Ascending aorta (tissue), 2 donors: ENCODE measurements at places on chromosomes 12 and 14.

GRCh38 chr12:112153181-112153892, 28.0 kb downstream of the TRAFD1 start:
- no peak overlapping the region for H3K4me3 ChIP-seq
- peaks cover 59% of the 10 kb centered on the region for H3K36me3 ChIP-seq
- no peaks in the 10 kb centered on the region for H3K27me3 ChIP-seq
- DNase-seq, result peak; percentile 8
- H3K27ac ChIP-seq, result no peak overlapping the region

- peaks cover 15% of the 10 kb centered on the region for H3K36me3 ChIP-seq
- peak overlapping the region; percentile 89 for H3K27ac ChIP-seq
- no peaks in the 10 kb centered on the region for H3K27me3 ChIP-seq
- no peak for DNase-seq
- H3K4me1 ChIP-seq, result peaks cover 38% of the 10 kb centered on the region
These were observed 3.2 kb upstream of the CRIP1 start for GRCh38 chr14:105483300-105484068.

- no peak overlapping the region for H3K4me3 ChIP-seq
- peaks cover 7% of the 10 kb centered on the region for H3K36me3 ChIP-seq
- no peak overlapping the region for H3K27ac ChIP-seq
- H3K27me3 ChIP-seq, result no peaks in the 10 kb centered on the region
- peaks cover 6% of the 10 kb centered on the region for H3K4me1 ChIP-seq
These were observed 5.6 kb upstream of the KANSL2 start for GRCh38 chr12:48687592-48687991.

DNA sequence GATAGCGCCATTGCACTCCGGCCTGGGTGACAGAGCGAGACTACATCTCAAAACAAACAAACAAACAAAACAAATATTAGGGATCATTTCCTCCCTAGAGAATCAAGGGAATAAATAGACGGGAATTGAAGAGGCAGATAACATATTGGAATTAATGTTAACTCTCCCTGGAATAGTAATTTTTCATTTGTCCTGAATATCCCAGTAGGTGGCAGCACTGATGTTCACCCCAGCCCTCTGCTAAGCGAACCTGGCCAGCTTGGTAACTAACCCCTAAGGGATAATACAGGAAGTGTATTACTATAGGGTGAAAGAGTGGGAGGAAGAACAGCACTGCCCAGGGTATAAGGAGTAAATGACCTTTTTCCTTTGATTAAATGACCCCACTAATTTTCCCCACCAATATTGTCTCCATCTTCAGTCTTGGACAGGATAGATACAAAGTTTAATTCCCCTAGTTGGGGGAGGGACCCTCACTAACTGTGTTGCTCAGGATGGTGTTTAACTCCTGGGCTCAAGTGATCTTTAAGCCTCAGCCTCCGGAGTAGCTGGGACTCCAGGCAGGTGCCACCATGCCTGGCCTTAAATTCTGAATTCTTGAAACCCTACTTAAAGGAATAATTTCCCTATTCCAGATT, 40.5 kb downstream of the SLC2A14 start:
- H3K36me3 ChIP-seq, result no peaks in the 10 kb centered on the region
- no peak overlapping the region for H3K4me3 ChIP-seq
- H3K27ac ChIP-seq, result no peak overlapping the region
- H3K4me1 ChIP-seq, result no peaks in the 10 kb centered on the region

DNA sequence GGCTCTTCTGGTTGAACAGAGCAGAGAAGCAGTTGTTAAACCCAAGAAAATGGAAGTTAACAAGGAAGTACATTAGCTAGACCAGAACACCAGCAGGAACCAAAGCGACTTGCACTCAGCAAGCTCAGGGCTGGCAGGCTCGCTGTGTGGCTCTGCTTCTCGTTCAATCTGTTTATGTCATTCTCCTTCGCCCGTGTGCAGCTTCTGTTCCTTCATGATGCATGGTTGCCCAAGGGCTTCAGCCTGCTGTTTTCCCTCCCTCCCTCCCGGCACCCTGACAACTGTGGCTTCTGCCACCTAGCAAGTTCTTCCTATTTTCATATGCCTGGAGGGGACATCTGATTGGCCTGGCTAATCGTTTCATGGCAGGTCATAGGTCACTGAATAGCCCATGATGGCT, 25.3 kb downstream of the PIGH start:
- no peak overlapping the region for H3K27ac ChIP-seq
- no peak overlapping the region for H3K4me3 ChIP-seq
- DNase-seq, result no peak
- no peaks in the 10 kb centered on the region for H3K27me3 ChIP-seq
- H3K36me3 ChIP-seq, result no peaks in the 10 kb centered on the region

GRCh38 chr12:85509081-85509856, 229.2 kb downstream of the ALX1 start:
- H3K27me3 ChIP-seq, result no peaks in the 10 kb centered on the region
- H3K4me1 ChIP-seq, result no peaks in the 10 kb centered on the region
- H3K27ac ChIP-seq, result no peak overlapping the region
- no peak for DNase-seq
- no peaks in the 10 kb centered on the region for H3K36me3 ChIP-seq

GRCh38 chr12:66059666-66060065, 70.9 kb downstream of the LLPH start:
- no peaks in the 10 kb centered on the region for H3K4me1 ChIP-seq
- DNase-seq, result no peak
- no peak overlapping the region for H3K27ac ChIP-seq
- no peaks in the 10 kb centered on the region for H3K27me3 ChIP-seq
- no peak overlapping the region for H3K4me3 ChIP-seq

DNA sequence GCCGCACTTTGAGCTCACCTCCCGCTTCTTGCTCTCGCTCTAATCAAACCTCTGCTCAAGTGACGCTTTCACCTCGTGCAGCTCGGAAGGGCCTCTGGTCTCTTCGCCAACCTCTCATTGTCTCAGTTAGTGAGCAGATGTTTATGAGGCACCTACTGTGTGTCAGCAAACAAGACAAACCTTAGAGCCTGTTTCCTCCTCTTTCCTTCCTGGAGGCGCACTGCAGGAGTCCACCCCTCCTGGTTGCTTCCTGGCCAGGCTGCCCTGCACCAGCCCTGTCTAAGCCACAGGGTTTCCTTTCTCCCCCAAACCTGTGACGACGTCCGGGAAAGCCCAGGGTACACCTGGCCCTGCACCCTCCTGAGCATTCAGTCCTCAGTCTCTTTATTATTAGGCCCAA, 84.2 kb downstream of the PHETA1 start:
- H3K36me3 ChIP-seq, result no peaks in the 10 kb centered on the region
- no peaks in the 10 kb centered on the region for H3K4me1 ChIP-seq
- DNase-seq, result no peak
- H3K27ac ChIP-seq, result no peak overlapping the region

DNA sequence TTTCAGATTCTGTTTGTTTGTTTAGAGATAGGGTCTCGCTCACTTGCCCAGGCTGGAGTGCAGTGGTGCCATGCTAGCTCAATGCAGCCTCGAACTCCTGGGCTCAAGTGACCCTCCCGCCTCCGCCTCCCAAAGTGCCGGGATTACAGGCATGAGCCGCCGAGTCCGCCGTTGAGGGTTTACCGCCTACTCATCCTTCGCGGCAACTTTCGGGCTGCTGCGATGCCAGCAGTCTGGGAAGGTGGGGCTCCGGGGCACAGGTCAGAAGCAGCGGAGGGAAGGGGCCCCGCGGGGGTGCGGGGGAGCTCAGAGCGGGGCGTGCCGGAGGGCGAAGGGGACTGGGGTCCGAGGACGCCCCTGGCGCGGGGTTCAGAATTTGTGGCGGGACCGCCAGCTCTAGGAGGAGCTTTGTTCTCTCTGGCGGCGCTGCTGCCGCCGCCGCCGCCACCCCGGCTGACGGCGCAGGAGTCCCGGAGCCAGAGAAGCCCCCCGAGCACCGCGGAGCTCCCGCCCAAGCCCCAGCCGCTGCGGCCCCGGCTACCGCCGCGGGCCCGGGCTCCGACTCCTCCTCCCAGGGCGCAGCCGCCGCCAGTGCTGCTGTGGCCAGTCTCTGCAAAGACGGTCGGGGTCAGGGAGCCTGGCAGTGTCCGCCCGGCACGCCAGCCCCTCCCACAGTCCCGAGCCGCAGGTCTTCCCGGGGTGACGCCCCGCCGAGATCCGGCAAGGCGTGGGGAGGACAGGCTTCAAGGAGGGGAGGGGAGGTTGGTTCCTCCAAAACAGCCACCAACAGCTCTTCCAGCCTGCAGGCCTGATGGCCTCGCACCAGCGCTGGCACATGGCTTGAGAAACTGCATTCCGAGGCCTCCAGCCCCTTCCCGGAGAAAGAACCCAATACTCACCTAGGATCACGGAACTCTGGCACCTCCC, 10.9 kb upstream of the KRT77 start:
- H3K27ac ChIP-seq, result no peak overlapping the region
- H3K27me3 ChIP-seq, result peaks cover 9% of the 10 kb centered on the region

DNA sequence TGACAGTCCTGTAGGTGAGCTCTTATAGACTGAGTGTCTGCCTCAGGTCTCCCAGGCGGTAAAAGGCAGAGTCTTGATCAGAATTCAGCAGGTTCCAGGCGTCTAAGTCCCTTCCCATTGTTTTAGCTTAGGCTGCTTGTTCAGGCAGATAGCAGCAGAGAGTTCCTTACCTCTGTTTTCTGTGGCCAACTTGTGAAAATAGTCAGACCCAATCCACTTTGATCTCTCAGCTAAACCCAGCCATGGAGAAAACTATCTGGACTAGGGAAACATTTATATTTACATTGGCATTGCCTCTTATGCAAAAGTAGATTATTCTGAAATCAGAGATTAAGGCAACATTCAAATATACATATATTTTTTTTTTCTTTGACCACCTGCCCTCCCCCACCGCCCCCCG, 21.4 kb downstream of the CCDC62 start:
- no peaks in the 10 kb centered on the region for H3K27me3 ChIP-seq
- H3K36me3 ChIP-seq, result no peaks in the 10 kb centered on the region
- H3K27ac ChIP-seq, result no peak overlapping the region
- no peak for DNase-seq
- no peak overlapping the region for H3K4me3 ChIP-seq
- H3K4me1 ChIP-seq, result no peaks in the 10 kb centered on the region

GRCh38 chr12:52146822-52147366, 44.9 kb downstream of the KRT80 start:
- H3K36me3 ChIP-seq, result no peaks in the 10 kb centered on the region
- no peak for DNase-seq
- no peak overlapping the region for H3K4me3 ChIP-seq
- no peaks in the 10 kb centered on the region for H3K27me3 ChIP-seq
- H3K27ac ChIP-seq, result peak overlapping the region; percentile 80

DNA sequence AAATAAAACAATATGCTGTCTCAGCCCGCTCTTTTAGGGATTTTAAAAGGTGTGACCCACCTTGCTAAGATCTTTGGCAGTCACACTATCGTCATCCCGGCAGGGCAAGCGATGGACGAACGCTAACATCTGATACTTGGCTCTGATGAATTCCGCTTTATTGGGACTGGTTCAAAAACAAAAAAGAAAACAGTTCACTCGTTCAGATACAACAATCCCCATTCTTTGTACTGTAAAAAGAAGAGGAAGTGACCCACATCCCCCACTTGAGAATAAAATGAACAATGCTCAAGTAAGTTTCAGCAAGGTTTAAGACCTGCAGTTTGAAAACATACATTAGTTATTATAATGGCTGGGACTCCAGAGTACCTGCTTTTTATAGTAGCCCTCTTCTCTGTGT, 7.3 kb downstream of the GIT2 start:
- H3K4me1 ChIP-seq, result no peaks in the 10 kb centered on the region
- no peak overlapping the region for H3K27ac ChIP-seq
- H3K4me3 ChIP-seq, result no peak overlapping the region

GRCh38 chr14:53060046-53060445, 93.1 kb downstream of the DDHD1 start:
- H3K36me3 ChIP-seq, result no peaks in the 10 kb centered on the region
- H3K27me3 ChIP-seq, result no peaks in the 10 kb centered on the region
- no peak for DNase-seq
- H3K27ac ChIP-seq, result no peak overlapping the region
- H3K4me3 ChIP-seq, result no peak overlapping the region

- H3K36me3 ChIP-seq, result no peaks in the 10 kb centered on the region
- H3K27ac ChIP-seq, result no peak overlapping the region
- DNase-seq, result no peak
- peaks cover 11% of the 10 kb centered on the region for H3K4me1 ChIP-seq
These were observed 8.4 kb downstream of the NIN start for GRCh38 chr14:50822501-50823042.

GRCh38 chr12:121400332-121401139, 618 bp downstream of the RNF34 start:
- peak overlapping the region; percentile 99 for H3K4me3 ChIP-seq
- no peak for DNase-seq
- H3K27me3 ChIP-seq, result no peaks in the 10 kb centered on the region
- H3K27ac ChIP-seq, result peak overlapping the region; percentile 90

GRCh38 chr12:23729359-23729758, 220.1 kb downstream of the SOX5 start:
- H3K27me3 ChIP-seq, result no peaks in the 10 kb centered on the region
- no peak overlapping the region for H3K4me3 ChIP-seq
- no peak overlapping the region for H3K27ac ChIP-seq
- DNase-seq, result no peak
- H3K4me1 ChIP-seq, result peaks cover 7% of the 10 kb centered on the region

GRCh38 chr12:108722463-108722862, 8.9 kb downstream of the CORO1C start:
- H3K4me3 ChIP-seq, result no peak overlapping the region
- no peaks in the 10 kb centered on the region for H3K27me3 ChIP-seq
- H3K27ac ChIP-seq, result peak overlapping the region; percentile 75
- no peaks in the 10 kb centered on the region for H3K36me3 ChIP-seq

- no peak for DNase-seq
- no peaks in the 10 kb centered on the region for H3K36me3 ChIP-seq
- H3K4me1 ChIP-seq, result no peaks in the 10 kb centered on the region
These were observed 434.3 kb upstream of the STXBP6 start for GRCh38 chr14:25484235-25484634.

DNA sequence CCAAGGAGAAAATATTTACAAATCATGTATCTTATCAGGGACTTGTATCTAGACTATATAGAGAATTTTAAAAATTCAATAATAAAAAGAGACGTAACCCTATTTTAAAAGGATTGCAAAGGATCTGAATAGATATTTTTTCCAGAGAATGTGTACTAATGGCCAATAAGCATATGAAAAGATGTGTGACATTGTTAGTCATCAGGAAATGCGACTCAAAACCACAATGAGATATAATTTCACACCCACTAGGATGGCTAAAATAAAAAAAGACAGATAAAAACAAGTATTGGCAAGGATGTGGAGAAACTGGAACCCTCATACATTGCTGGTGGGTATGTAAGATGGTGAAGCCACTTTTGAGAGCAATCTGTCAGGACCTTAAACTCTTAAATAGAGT, 141.9 kb upstream of the BMP4 start:
- H3K4me3 ChIP-seq, result no peak overlapping the region
- H3K27me3 ChIP-seq, result no peaks in the 10 kb centered on the region
- H3K4me1 ChIP-seq, result no peaks in the 10 kb centered on the region
- no peak overlapping the region for H3K27ac ChIP-seq

GRCh38 chr14:99252940-99253868, 18.8 kb downstream of the BCL11B start:
- H3K4me1 ChIP-seq, result no peaks in the 10 kb centered on the region
- H3K27ac ChIP-seq, result no peak overlapping the region
- no peaks in the 10 kb centered on the region for H3K36me3 ChIP-seq
- no peaks in the 10 kb centered on the region for H3K27me3 ChIP-seq
- DNase-seq, result no peak
